ENCODE measurements at places on chromosomes 3 and 15.

DNA sequence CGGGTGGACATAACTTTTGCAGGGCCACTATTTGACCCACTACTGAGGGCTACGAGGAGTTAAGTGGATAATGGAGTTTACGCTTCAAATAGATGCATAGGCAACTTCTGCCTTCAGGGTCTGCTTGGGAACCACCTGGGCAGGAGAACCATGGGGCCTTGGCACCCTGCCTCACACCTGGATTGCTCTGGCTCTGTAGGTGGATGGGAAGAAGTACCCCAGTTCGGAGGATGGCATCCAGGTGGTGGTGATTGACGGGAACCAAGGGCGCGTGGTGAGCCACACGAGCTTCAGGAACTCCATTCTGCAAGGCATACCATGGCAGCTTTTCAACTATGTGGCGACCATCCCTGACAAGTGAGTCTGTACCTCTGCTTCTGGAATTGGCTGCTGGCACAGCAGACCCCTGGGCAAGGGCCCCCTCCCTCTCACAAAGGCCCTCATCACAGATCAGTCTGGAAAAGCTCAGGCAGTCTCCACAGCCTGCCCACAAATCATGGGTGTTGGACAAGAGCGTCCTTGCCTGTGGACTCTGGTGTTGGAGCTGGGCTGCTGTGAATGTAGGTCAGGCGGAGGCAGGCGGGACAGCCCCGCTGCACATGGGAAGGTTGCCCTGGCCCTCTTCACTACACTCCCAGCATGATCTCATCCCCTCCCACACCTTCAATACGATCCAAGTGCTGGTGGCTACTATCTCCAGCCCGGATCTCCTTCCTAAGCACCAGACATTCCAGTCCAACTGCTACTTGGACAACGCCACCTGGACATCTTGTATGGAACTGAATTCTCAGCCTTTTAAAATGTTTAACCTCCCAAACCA, 46.7 kb downstream of the MESD start:
- peak; percentile 53 for DNase-seq

DNA sequence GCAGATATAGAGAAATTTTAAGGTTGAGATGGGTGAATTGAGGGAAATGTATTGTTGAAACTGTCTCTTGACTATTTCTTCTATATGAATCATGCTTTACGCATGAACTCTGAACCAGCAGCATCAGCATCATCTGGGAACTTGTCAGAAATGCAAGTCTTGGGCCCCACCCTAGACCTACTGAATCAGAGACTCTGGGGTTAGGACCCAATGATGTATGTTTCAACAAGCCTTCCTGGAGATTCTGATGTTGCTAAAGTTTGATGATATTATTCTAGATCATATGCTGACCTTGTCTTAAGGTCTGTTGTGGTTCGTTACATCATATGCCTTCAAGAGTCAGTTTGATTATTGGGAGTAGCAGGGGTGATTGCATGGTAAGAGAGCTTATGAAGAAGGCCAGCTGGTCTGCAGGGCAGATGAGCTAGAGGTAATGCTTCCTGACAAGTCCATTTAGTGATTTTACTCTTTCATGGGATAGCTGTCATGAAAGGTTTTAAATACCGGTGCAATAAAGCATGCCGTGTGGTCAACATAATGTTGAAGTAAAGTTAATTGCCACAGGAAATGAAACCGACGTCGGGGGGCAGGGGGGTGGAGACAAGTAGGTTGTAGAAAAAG, 152.4 kb upstream of the MRPL3 start:
- DNase-seq: peak; percentile 4

- DNase-seq: peak; percentile 73
Observed at GRCh38 chr3:141444586-141445285, 42.1 kb upstream of the RASA2 start.

- DNase-seq: peak; percentile 92
Observed at GRCh38 chr3:65963787-65964677, 74.7 kb downstream of the MAGI1 start.

- peak; percentile 43 for DNase-seq
Observed at GRCh38 chr3:105842943-105843342, 25.9 kb downstream of the CBLB start.
